ENCODE measurements at places on chromosomes 6 and 20.

GRCh38 chr20:44253528-44253927 is 6.4 kb downstream of the GDAP1L1 start:
- DNase-seq = no peak

GRCh38 chr6:40852779-40853373 is 186.1 kb downstream of the UNC5CL start:
- no peak for DNase-seq

DNA sequence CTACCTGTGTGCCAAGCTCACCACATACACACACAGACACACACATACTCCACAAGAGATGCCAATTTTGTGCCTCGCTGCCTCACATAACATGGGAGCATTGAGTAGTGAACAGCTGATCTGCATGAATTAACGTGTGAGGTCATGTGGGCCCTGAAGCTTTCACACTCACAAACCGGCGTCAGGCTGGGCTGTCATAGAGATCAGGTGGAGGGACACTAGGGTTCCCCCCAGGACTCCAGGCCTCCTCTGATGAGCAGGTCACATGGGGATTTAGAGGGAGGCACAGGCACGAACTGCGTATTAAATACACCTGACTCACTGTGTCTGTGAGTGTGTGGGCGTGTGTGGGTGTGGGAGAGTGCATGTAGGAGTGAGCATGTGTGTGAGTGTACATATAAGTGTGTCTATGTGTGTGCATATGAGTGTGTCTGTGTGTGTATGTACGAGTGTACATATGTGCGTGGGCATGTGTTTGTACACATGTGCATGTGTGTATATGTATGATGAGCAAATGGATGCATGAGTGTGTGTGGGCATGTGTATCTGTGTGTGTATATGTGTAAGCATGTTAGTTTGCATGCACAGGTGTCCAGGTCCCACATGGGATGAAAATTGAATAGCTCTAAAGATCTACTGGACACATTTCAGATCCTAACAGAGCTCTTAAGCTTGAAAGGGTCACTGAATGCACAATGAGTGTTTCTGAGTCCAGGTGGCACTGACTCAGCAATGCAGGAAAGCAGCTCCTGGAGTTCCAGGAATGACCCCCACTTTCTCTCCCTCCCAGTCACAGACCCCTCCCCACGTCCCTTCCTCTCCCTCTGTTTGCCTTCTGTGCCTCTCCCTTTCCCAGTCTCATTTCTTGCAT is 336.6 kb downstream of the PREX1 start:
- DNase-seq = no peak

GRCh38 chr20:51574248-51575033 is 31.9 kb upstream of the NFATC2 start:
- no peak for DNase-seq

DNA sequence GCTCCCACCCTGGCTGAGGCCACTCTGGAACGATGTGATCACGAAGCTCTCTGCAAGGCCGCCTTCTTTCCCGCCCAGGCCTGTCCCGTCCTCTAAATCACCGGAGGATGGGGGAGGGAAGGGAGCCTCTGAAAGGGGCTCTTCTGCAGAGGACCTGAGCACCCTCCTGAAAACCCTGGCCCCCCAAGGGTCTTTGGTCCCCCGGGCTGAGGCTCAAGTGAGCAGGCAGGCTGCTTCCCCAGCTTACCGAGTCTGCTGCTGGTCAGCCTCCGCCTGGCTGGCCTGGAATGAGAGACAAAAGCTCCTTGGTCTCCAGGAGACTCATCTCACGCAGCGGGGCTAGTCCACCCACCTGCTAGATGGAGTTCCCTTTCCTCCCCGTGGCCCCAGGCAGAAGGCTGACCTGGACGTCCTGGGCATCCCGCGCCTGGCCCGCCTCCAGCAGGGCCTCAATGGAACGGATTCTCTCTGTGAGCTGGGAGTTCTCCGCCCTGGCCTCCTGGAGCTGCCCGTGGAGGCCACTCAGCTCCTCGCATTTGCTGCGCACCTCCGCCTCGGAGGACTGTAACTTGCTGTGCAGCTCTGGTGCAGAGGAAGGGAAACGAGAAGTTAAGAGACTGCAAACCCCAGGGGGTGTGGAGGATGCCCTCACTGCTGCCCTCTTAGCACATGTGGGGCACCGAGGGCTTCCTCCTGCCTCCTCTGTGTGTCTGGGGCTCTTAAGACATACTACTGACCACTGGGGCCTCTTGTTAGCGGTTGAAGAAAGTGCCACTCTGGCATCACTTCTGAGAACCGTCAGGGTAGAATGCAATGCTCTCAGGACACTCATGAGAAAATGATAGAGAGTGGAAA is 54.7 kb downstream of the RRBP1 start:
- no peak for DNase-seq

DNA sequence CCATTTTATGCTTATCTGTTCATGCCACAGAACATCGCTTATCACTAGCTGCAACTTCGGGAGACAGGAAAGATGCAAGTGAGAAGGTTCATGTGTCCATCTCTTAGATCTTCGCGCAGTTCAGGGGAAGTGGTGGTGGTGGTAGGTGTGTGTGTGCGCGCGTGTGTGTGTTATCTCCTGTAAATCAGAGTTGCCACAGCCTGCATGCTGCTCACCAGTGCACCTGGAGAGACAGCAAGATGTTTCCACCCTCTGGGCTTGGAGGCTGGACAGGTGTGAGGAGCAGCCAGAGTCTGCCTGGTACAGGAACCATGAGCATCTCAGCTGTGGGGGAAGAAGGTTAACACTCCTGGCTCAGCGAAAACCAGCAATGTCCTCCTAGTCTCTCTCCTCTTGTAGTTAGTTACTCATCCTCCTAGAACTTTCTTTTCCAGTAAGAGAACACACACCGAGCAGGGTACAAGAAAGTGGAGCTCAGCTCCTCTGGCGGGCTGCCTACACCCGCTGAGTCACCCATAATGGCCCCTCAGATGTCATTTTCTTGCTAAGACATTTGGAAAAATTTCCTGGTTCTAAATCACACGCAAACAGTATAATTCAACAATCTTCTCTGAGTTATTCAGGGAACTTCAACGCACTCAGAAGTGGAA is 5.1 kb upstream of the TUBB1 start:
- no peak for DNase-seq

- DNase-seq = no peak
Measured at GRCh38 chr6:119476554-119476953, 127.0 kb upstream of the MAN1A1 start.

DNA sequence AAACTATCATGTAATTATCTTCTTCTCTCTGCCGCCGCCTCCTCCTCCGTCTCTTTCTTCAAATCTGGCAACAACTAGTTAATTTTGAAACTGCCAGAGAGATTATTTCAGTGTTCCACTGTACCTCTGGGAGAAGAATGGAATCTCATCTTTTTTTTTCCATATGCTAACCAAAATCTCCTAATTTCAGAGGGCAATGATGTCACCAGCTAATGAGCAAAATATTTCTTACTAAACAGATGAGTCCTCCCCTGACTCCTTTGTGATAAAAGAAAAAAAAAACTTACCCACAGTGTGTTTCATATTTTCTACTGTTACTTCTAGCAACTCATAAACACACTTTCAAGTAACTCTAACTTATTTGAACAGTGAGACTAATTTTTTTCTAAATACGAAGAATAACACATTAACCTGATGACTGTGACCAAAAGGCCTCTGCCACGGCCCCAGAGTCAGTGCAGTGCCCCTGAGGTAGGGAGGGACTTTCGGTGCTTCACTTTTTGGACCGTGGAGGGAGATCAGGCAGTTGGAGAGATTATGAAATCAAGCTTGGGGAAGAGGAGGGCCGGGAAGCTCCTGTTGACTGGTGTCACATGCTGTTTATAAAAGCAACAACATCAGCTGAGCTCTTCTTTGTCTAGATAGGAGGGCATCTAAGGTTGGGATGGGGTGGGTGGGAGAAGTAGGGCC is 159.6 kb downstream of the SASH1 start:
- no peak for DNase-seq

DNA sequence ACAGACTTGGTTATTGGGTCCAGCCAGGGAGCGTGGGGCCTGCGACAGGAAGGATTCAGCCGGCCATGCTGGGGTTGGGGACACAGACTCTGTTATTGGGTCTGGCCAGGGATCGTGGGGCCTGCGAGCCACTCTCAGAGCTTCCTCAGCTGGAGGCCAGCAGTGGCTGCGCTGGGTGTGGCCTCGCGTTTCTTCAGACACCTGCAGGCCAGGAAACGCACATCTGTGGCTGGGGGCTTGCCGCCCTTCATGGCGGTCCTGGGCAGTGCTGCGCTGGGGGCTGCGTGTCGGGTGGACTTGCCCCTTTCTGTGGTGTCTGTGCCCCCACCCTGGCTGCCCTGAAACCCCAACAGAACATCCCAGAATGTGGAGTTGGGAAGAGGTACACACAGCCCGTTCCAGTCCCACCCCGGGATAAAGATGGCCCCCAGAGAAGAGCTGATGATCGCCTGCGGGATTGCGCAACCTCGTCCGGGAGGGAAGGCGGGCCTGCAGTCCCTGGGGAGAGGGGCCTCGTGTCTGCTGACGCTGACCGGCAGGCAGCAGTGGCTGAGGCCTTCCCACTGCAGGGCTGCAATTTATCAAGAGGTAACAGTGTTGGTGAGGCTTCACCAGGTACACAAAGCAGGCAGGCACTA is 16.9 kb upstream of the MTG2 start:
- DNase-seq = no peak

GRCh38 chr20:19785983-19786285 is 27.9 kb downstream of the RIN2 start:
- no peak for DNase-seq

- DNase-seq = no peak
Measured at GRCh38 chr6:66849843-66850242, 1142.8 kb upstream of the EYS start.

- no peak for DNase-seq
Measured at GRCh38 chr6:54697424-54697823, 149.1 kb upstream of the FAM83B start.

DNA sequence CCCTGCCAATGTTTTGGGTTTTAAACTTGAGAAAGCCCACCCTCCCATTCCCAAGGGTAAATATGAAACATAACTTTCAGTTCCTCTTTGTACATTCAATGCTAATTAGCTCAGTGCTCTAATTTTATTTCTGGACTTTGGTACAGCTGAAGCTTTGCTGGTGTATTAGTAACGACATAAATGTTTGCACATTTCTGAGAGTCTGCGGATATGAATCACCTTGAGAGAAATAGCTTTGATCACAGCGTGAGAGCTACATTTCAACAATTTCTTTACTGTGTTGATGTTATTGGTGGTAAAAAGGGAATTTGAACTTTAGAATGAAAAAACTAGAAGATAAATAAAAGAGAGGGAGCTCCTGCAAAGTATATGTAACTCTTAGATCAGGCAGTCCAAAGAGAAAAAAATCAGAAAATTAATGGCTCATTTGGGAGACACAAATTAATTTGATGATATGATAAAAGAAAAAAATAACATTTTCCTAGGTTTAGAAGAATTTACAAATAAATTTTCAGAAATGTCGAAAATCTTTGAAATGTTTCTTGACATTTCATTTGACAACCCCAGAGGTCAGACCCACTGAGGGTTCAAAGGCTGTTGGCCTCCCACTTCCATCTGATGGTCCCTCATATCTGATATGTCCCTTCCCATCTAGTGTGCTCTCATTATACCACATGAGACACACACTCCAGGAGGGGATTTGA is 38.5 kb upstream of the CAP2 start:
- no peak for DNase-seq
